H1 (cell line): ENCODE measurements at places on chromosomes 2 and 18. TPM values are rescaled to one million over a fixed set of nuclear protein-coding genes. Genes with fewer than 3 reads are reported as not detected.

- no peak for DNase-seq
Observed at GRCh38 chr18:267380-267687, 513 bp downstream of the THOC1 start.

- DNase-seq = peak; percentile 51
Observed at GRCh38 chr2:51103205-51103604, 71.3 kb upstream of the NRXN1 start.

- no peak for DNase-seq
Observed at GRCh38 chr2:58709274-58709673, 468.1 kb upstream of the FANCL start.

KCMF1 gene
- total RNA-seq = 149 and 152 TPM in 2 replicates

NAT8 gene
- not detected in 2 replicates for total RNA-seq
